ENCODE measurements at places on chromosomes 2 and 18.

DNA sequence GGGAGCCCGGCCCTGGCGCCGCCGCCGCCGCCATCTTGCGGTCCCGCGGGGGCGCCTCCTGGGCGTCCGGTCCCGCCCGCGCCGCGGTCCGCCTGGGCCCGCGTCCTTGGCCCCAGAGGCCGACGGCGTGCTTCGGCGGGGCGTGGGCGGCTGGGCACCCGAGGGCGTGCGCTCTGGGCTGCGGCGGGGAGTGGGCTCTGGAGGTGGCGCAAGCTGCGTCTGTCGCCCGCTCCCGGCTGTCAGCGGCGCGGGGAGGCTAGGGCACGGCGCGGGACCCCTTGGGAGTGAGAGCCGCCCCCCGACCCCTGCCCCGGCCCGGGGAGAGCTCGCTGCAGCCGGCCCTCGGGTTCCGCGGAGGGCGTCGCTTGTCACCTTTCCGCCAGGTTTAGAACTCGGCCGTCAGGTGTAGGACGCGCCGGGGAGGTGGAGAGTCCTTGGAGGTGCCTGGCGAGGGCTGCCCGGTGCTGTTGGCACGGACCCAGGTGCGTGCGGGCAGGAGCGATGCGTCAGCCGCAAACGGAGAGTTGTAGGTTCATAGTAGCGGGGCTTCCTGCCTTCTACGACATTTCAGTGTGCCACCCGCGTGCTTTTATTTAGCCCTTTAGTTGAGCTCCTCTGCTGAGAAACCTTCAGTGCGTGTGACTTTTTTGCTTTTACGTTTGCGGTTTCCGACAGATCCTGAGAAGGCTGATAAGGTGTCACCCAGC lies 921 bp downstream of the VAPA start:
- peak; percentile 85 for DNase-seq

DNA sequence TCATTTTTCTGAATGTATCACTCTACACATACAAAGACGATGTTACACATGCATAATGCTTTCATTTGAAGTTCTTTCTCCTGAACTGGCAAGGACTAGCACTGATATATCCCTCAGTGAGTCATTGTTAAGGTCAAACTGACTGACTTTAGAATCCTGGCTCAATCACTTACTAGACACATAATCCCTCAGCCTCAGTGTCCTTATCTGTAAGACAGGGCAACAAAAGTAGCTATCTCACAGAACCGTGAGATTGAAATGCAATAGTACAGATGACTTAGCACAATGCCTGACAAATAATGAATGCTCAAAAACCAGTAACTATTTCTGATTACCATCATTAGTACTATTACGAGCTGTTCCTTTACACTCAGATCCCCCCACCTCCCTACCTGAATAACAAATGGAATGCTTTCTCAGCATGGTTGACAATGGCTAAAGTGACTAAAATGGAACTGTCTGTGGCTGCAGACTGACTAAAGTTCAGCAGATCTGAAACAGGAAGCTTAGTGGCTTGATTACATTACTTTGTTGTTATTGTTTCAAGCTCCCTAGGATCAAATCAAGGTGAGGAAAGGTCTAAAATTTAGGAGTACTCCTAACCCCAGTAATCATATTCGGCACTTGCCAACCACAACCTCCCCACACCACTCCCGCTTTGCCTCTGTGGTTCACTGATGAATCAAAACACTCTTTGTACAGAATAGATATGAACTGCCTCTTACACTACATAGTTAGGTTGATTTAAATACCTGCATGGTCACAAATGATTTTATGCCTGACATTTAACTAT lies 35.8 kb upstream of the CACNB4 start:
- no peak for DNase-seq

DNA sequence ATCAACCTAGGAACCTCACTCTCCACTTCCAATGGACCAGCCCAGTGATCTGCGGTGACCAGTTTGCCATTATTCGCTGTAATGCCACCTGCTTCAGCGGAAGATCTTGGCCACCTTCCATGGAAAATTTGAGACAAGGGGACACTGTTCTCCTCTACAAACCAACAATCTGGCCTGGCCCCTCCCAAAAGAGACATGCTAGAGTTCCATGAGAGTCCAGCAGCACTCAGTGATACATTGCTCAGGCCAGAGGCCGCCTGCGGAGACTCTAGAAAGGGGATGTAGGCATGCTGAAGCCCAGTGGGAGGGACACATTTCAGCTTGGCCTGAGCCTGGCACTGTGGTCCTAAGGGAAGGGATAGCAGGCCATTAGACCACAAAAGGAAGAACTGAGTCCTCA lies 58.3 kb downstream of the COL6A3 start:
- DNase-seq = no peak

DNA sequence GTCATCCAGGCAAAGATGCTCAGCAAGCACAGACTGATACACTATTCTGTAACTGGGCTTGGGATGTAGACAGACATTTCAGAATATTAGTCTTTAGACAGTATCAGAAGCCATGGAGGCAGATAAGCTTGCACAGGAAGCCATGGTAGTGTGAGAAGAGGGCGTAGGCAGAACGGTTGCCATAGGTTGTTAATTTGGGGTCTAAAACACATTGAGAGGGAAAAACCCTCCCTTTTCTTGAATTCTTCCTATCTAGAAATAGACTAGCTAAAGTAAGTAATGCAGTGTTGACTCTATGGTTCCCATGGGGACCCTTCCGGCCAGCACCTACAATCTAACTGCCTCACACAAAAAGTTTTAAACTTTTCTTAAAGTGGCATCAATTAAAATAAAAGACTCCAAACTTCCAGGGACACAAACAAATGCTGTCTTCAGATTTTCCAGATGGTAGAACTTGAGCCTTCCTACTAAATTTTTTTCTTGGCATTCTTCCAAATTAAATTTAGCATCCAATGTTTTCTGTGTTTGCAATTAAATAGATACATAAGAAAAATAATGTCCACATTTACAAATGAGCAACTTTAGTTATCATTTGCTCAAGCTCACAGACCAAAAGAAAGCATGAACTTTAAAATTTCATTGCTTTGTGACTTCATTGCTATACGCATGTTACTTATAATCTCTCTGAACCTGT lies 1.9 kb downstream of the PRKRA start:
- DNase-seq = no peak

DNA sequence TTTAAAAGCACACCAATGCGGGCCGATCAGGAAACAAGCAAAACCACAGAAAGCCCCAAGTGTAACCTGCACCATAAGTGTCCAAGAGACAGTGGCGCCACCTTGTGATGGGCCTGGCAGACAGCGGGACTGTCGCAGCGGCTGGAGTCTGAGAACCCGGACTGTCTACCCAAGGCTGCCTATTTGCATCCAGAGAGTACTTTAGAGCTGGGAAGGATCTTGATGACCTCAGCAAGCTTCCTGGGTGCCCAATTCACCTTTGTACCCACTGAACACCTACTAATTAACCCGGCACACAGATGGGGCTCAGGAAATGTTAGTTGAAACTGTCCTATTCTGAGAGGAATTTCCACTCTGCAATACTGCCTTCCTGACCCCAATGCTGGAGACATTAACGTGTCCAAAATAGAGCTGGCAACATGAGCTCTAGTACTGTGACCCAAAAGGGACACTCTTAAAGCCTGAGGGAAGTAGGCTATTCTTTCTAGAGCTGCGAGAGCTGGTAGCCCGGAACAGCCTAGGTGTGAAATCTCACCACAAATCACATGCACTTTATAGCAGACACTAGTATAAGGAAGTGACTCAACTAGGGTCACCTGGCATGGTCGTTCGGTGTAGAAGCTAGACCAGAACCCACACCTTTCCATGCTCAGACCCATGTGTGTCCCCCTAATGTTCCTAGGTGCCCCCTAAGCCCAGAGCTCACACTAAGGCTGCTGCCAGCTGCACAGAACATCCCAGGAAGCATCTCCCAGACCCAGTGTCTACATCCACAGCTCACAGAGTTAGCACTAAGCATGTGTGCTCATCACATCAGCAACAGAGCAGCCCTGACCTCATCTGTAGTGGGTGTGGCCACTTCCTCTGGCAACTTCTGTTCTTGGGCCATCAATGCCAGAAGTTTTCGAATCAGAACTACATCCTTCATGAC lies 25.4 kb downstream of the POLR1A start:
- peak; percentile 61 for DNase-seq

DNA sequence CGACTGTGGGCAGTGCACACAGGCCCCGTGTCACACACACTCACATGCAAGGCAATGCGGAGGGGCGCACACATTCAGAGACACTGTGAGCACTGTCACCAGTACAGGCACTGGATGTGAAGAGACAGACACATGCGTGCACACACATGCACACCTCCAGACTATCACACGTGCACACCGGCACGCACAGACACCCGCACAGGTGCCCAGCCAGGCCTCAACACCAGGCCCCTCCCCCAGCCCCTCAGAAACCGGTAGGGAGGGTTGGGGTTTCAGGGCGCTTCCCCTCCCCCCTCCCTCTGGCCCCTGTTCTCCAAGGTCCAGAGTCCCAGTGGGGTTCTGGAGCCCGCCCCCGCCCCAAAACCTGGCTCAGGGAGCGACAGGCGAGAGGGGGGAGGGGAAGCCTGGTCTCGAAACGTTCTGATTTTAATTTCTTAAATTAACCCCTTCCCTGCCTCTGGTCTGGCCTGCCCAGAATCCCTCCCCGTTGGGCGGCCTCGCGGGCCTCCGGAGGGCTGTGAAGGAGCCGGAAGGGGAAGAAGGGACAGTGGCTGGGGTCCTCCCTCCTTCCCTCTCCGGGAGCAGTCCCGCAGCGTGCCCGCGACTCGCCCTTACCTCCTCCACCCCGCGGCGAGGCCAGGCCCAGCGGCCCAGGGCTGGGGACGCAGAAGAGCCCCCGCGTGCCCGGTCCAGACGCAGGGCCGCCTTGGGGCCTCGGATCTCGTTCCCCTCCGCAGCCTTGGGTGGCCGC lies 558 bp downstream of the FBXO41 start:
- no peak for DNase-seq
